ENCODE measurements at places on chromosomes 11 and 22. TPM values are rescaled to one million over a fixed set of nuclear protein-coding genes. Genes with fewer than 3 reads are reported as not detected.

GRCh38 chr22:19430890-19431541 lies 517 bp downstream of the HIRA start:
- peaks cover 20% of the 10 kb centered on the region for H3K4me1 ChIP-seq
- no peaks in the 10 kb centered on the region for H3K27me3 ChIP-seq
- peaks cover 26% of the 10 kb centered on the region for H3K36me3 ChIP-seq
- H3K27ac ChIP-seq, result peak overlapping the region; percentile 96
- no peak for DNase-seq

DNA sequence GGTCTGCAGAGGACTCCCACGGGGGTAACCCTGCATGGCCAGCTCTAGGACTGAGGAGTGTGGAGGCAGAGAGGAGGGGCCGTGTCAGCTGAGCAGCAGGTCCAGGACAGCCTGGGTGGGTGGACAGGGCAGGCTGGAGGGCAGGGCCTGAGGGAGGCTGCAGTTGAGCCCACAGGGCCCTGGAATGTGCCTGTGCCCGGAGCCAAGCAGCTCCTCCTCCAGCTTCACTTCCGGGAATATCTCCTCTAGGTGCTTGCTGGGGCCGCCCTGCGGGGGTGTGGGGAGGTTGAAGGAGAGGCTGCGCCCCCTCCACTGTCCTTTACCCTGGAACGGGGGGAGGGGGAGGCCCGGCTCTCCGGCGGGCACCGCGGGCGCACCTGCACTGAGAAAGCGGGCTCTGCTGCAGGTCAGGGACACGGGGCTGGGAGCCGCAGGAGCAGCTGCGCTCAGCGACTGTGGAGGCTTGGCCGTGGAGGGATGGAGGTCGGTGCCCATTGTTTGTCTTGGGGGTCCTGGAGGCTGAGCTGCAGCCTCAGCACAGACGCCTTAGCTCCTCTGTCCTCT lies 1293.2 kb downstream of the BRD1 start:
- H3K27ac ChIP-seq, result no peak overlapping the region
- no peaks in the 10 kb centered on the region for H3K27me3 ChIP-seq
- no peak overlapping the region for H3K4me3 ChIP-seq
- H3K4me1 ChIP-seq, result no peaks in the 10 kb centered on the region
- H3K36me3 ChIP-seq, result no peaks in the 10 kb centered on the region

DNA sequence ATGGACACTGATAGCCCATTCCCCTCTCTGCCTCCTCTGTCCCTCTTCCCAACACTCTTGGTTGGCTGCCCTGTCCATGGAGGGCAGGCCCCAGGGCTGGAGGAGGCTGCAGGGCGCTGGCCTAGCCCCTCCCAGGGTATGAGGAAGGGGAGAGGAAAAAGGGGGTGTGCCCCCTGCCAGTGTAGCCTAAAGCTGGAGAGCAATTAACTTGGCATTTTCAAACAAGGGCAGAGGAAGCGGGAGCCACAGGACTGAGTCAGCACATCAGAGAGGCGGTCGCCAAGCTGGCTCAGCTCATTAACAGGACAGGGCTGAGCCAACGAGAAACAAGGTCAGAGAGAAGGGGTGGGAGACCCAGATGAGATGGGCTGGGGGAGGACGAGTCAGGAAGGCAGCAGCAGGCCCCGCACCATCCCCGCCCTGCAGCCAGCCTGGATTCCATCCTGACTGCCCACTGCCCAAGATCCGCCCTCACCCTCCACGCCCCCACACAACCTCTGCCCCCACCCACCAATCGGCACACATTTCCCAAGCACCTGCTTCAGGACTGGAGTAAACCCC lies 76.3 kb downstream of the BUD13 start:
- peaks cover 2% of the 10 kb centered on the region for H3K27me3 ChIP-seq
- no peaks in the 10 kb centered on the region for H3K4me1 ChIP-seq
- no peaks in the 10 kb centered on the region for H3K36me3 ChIP-seq
- DNase-seq, result no peak
- H3K27ac ChIP-seq, result no peak overlapping the region
- H3K4me3 ChIP-seq, result no peak overlapping the region

GRCh38 chr11:91805293-91805692 lies 419.3 kb upstream of the FAT3 start:
- no peak for DNase-seq
- H3K27me3 ChIP-seq, result no peaks in the 10 kb centered on the region
- no peak overlapping the region for H3K27ac ChIP-seq
- no peaks in the 10 kb centered on the region for H3K4me1 ChIP-seq
- H3K4me3 ChIP-seq, result no peak overlapping the region
- H3K36me3 ChIP-seq, result no peaks in the 10 kb centered on the region

- H3K27ac ChIP-seq, result no peak overlapping the region
- peak overlapping the region; percentile 38 for H3K4me3 ChIP-seq
- peaks cover 5% of the 10 kb centered on the region for H3K27me3 ChIP-seq
These were observed 753 bp upstream of the PPARA start for GRCh38 chr22:46149512-46150033.

DNA sequence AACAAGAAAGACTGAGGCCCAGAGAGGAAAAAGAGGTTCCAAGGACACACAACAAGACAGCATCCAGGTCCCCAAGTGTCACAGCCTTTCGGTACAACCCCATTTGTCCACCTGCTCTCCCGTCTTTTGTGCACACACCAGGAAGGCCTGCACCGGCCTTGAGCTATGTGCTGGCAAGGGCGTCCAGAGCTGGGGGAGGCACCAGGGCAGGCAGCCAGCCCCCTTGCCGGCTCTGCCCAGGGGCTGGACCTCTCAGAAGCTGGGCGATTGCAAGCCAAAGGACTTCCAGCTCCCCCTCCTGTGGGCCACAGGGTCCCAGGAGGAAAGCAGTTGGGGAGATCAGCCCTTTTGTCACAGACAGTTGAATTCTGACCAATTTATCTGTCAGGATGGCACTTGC lies 210.5 kb downstream of the MN1 start:
- no peak overlapping the region for H3K27ac ChIP-seq
- H3K4me1 ChIP-seq, result no peaks in the 10 kb centered on the region
- no peaks in the 10 kb centered on the region for H3K36me3 ChIP-seq
- DNase-seq, result no peak
- no peak overlapping the region for H3K4me3 ChIP-seq

- no peak overlapping the region for H3K4me3 ChIP-seq
- no peak for DNase-seq
- H3K36me3 ChIP-seq, result no peaks in the 10 kb centered on the region
These were observed 20.6 kb downstream of the STARD10 start for GRCh38 chr11:72773291-72773690.

- no peaks in the 10 kb centered on the region for H3K4me1 ChIP-seq
- H3K27ac ChIP-seq, result no peak overlapping the region
- H3K4me3 ChIP-seq, result no peak overlapping the region
- no peaks in the 10 kb centered on the region for H3K27me3 ChIP-seq
These were observed 13.1 kb downstream of the LRRC32 start for GRCh38 chr11:76657187-76658170.

GRCh38 chr22:22243033-22243680 lies 1.4 kb upstream of the VPREB1 start:
- H3K4me3 ChIP-seq, result no peak overlapping the region
- H3K4me1 ChIP-seq, result peaks cover 53% of the 10 kb centered on the region
- no peaks in the 10 kb centered on the region for H3K27me3 ChIP-seq

- no peak overlapping the region for H3K27ac ChIP-seq
- no peak for DNase-seq
- H3K27me3 ChIP-seq, result no peaks in the 10 kb centered on the region
- H3K4me1 ChIP-seq, result no peaks in the 10 kb centered on the region
- H3K4me3 ChIP-seq, result no peak overlapping the region
These were observed 14.6 kb downstream of the SIAE start for GRCh38 chr11:124658986-124659385.

DNA sequence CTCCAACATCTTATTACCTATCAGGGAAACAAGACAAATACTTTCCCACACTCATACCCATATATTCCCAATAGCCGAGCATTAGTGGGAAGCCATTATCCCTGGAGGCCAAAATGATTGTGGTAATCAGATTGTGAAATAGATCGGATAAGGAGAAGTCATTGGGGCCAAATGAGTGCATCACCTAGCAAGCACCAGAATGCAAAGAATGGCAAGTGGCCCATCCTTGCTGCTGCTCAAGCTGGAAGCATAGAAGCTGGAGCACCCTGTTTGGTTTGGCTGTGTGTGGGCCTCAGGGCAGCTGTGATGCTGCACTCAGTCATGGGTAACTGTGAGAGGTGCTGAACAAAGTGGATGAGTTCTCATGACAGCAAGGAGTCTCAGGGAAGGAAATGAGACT lies 18.7 kb upstream of the DBX1 start:
- no peak overlapping the region for H3K27ac ChIP-seq
- H3K36me3 ChIP-seq, result no peaks in the 10 kb centered on the region
- no peaks in the 10 kb centered on the region for H3K4me1 ChIP-seq
- H3K4me3 ChIP-seq, result no peak overlapping the region
- peaks cover 5% of the 10 kb centered on the region for H3K27me3 ChIP-seq

- no peak for DNase-seq
- no peaks in the 10 kb centered on the region for H3K27me3 ChIP-seq
- no peaks in the 10 kb centered on the region for H3K4me1 ChIP-seq
- H3K27ac ChIP-seq, result no peak overlapping the region
- no peaks in the 10 kb centered on the region for H3K36me3 ChIP-seq
These were observed 6.5 kb downstream of the MTMR2 start for GRCh38 chr11:95917193-95918036.

DNA sequence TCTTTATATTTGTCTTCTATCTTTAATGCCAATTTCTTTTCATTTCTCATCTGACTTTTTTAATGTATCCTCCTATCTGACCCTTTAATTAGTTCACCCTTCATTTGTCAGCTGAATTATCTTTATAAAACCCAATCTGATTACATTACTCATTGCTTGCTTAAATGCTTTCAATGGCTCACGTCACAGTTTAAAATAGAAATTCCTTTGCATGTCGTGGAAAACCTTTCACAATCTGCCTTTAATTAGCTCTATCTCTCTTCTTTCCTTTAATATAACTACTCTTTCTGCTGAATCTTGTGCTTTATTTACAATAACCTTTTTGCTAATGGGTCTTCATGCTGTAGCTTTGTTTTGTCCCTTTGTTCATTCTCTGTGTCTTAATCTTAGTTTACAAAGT lies 125.7 kb downstream of the DYNC2H1 start:
- no peak for DNase-seq
- H3K27ac ChIP-seq, result no peak overlapping the region
- H3K4me3 ChIP-seq, result no peak overlapping the region
- H3K4me1 ChIP-seq, result no peaks in the 10 kb centered on the region
- H3K36me3 ChIP-seq, result no peaks in the 10 kb centered on the region

GRCh38 chr11:69008737-69009440 lies 4.2 kb downstream of the MRGPRF start:
- DNase-seq, result no peak
- H3K4me3 ChIP-seq, result no peak overlapping the region
- H3K27ac ChIP-seq, result no peak overlapping the region
- H3K36me3 ChIP-seq, result no peaks in the 10 kb centered on the region
- H3K4me1 ChIP-seq, result no peaks in the 10 kb centered on the region

- H3K27me3 ChIP-seq, result peaks cover 21% of the 10 kb centered on the region
- no peak for DNase-seq
- H3K4me3 ChIP-seq, result no peak overlapping the region
- no peak overlapping the region for H3K27ac ChIP-seq
- H3K36me3 ChIP-seq, result no peaks in the 10 kb centered on the region
These were observed 19.4 kb upstream of the LMO1 start for GRCh38 chr11:8283100-8283464.

- no peak overlapping the region for H3K4me3 ChIP-seq
- no peaks in the 10 kb centered on the region for H3K4me1 ChIP-seq
- H3K27ac ChIP-seq, result no peak overlapping the region
- H3K36me3 ChIP-seq, result no peaks in the 10 kb centered on the region
- H3K27me3 ChIP-seq, result no peaks in the 10 kb centered on the region
These were observed 8.5 kb upstream of the CCDC89 start for GRCh38 chr11:85694385-85694980.

GRCh38 chr22:43009444-43009843 lies 5.5 kb downstream of the PACSIN2 start:
- DNase-seq, result no peak
- H3K27ac ChIP-seq, result no peak overlapping the region
- H3K4me1 ChIP-seq, result peaks cover 20% of the 10 kb centered on the region

GRCh38 chr22:50216684-50217520 lies 16.1 kb downstream of the SELENOO start:
- H3K36me3 ChIP-seq, result peaks cover 86% of the 10 kb centered on the region
- DNase-seq, result no peak
- no peaks in the 10 kb centered on the region for H3K4me1 ChIP-seq
- no peak overlapping the region for H3K27ac ChIP-seq

GRCh38 chr11:37595845-37596244 lies 997.8 kb upstream of the RAG2 start:
- no peak overlapping the region for H3K27ac ChIP-seq
- no peaks in the 10 kb centered on the region for H3K36me3 ChIP-seq
- H3K27me3 ChIP-seq, result no peaks in the 10 kb centered on the region
- no peak overlapping the region for H3K4me3 ChIP-seq

GRCh38 chr11:116730241-116730561 lies 42.6 kb downstream of the BUD13 start:
- no peaks in the 10 kb centered on the region for H3K4me1 ChIP-seq
- no peak overlapping the region for H3K4me3 ChIP-seq
- peaks cover 35% of the 10 kb centered on the region for H3K27me3 ChIP-seq
- H3K36me3 ChIP-seq, result no peaks in the 10 kb centered on the region
- no peak overlapping the region for H3K27ac ChIP-seq

DNA sequence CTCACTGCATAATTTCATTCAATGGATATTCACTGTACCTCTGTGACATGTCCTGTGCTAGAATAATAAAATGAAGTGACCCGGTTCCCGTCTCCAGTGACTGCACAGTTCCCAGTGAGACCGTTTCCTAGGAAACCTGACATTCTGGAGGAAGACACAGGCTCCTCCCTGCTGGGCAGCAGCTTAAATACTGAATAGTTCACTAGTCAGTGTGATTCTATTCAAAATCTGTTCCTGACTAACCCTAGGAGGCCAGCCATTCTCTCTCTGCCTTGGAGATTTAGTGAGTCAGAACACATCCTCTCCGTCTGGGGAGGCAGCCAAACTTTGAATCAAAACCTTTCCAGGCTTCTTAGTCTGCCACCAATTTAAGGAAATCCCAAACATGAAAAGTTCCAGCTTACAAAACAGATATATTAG lies 11.3 kb downstream of the TRIM66 start:
- H3K27ac ChIP-seq, result no peak overlapping the region
- no peak overlapping the region for H3K4me3 ChIP-seq
- DNase-seq, result no peak
- no peaks in the 10 kb centered on the region for H3K27me3 ChIP-seq
- H3K4me1 ChIP-seq, result no peaks in the 10 kb centered on the region
- H3K36me3 ChIP-seq, result peaks cover 6% of the 10 kb centered on the region

DNA sequence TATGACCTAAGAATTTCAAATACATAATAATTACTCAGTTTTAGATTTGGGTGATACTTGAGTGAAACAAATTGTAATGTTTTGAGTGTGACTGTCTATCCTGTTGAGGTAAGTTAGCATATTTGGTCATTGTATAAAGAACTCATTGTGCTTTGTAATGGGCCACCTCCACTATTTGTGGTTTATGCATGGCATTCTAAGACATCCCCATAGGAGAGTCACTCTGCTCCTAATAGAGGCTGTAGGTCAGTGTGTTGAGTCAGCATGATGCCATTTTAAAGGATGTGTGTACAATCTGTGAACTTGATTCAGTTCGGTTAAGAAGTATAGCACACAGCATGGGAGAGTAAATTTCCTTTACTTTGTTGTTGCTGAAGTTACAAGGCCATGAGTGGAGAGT lies 1112.4 kb downstream of the JRKL start:
- no peaks in the 10 kb centered on the region for H3K36me3 ChIP-seq
- H3K27ac ChIP-seq, result no peak overlapping the region
- H3K4me3 ChIP-seq, result no peak overlapping the region

NXPE4 gene
- not detected for total RNA-seq

APOA5 gene
- total RNA-seq, result 0.05 TPM

POU2AF3 gene
- total RNA-seq, result 2.7 TPM

ALG8 gene
- total RNA-seq, result 33.3 TPM

OR52E8 gene
- not detected for total RNA-seq

SMIM35 gene
- 0.05 TPM for total RNA-seq

CLMP gene
- total RNA-seq, result 0.80 TPM

Measured in thymus (tissue), 14 donors.